ENCODE measurements at places on chromosomes 2 and 18. TPM values are rescaled to one million over a fixed set of nuclear protein-coding genes. Genes with fewer than 3 reads are reported as not detected.

Gene CHST9
- not detected for total RNA-seq

Gene TMEM214
- 91.1 TPM for total RNA-seq

Gene ANO7
- 1.8 TPM for total RNA-seq

Gene FLACC1
- total RNA-seq: 5.0 TPM

Gene SOWAHC
- total RNA-seq: 0.05 TPM

Gene TBR1
- total RNA-seq: not detected

Gene TTC27
- total RNA-seq: 25.8 TPM

Gene DQX1
- 0.57 TPM for total RNA-seq

GRCh38 chr2:118123561-118124232 is 35.4 kb downstream of the INSIG2 start:
- no peak for DNase-seq

DNA sequence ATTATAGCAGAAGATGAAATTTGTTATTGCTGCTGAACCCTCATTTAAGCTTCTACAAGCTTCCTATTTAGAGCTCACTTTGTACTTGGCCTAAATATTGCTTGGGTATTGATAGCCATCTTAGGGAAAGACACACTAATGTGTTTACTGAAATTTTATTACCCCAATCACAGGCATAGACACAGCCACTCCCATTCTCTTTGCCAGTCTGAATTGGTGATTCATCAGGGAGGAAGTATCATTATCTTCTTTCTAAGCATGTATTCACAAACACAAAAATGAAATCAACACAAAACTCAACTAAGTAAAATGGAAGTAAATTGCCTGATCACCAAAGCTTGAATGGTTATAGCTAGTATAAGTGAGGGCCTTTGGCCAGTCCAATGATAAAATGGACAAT is 666.3 kb downstream of the TSN start:
- DNase-seq: no peak

- DNase-seq: no peak
Observed at GRCh38 chr2:213147538-213147937, 3.9 kb downstream of the IKZF2 start.

- DNase-seq: no peak
Observed at GRCh38 chr2:101581675-101582299, 106.9 kb upstream of the RFX8 start.

DNA sequence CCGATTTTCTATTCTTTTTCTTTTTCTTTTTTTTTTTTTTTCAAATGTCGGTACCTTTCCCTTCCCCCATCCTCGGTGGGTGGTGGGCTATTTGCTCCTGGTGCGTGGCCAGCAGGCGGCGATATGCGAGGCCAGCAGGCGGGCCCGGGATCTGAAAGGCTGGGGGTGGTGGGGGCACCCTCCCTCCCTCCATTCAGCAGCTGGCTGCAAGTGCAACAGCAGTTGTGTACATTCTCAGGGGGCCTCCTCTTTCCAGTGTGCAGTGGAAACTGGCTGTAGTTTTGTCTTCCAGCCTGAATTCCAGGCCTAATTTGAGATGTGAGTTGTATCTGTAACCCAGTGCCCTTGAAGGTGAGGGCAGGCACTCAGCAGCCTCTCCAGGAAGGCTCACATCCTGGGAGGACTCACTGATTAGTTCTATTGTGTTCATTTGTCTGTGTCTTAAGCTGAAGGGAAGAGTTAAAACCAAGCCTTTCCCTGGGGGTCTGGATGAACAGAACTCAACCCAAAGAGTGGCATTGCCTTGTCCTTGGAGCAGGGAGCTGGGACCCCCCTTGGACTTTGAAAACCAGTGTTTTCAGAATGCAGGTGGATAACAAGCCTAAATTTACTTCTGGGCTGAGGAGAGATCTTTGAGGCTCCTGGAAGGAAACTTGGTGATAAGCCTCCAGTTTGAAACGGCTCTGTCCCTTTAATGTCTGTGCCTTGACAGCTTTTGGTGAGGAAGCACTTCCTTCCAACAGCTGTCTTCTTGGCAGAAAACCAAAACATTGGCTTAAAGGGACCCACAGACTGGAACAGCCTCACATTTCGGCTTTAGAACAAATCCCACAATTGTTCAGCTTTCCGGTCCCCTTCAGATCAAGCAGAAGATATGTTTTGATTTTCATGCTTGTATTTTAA is 3.3 kb downstream of the MYCN start:
- DNase-seq: no peak

DNA sequence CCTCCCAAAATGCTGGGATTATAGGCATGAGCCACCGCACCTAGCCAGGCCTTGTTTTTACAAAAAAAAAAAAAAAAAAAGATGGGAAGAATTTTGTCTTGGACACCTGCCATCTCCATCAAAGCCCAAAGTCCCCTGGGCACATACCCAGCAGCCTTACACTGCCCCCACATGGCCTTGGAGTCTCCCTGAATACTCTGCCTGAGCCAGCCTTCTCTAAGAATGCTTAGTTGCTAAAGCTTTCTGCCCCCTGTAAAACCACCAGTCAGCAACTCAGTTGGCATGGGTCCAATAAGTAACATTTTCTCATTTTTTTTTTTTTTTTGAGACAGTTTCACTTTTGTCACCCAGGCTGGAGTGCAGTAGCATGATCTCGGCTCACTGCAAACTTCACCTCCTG is 40.6 kb downstream of the SPC25 start:
- no peak for DNase-seq

DNA sequence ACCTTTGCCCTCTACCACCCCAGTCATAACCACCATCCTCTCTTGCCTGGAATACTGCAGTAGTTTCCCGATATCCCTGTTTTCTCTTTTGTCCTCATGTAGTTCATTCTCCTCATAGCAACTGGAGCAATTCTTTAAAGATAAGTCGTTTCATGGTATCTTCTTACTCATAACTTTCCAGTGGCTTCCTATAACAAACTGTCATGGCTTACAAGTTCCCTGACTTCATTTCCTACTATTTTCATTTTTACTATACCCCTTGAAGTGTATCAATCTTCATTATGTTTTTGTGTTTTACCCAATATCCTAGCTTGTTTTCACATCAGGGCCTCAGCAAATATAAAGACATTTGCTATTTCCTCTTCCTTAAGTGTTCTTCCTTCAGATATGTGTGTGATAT is 83.7 kb upstream of the PROKR1 start:
- no peak for DNase-seq

- DNase-seq: peak; percentile 90
Observed at GRCh38 chr2:25165992-25166875, 2.1 kb downstream of the POMC start.

DNA sequence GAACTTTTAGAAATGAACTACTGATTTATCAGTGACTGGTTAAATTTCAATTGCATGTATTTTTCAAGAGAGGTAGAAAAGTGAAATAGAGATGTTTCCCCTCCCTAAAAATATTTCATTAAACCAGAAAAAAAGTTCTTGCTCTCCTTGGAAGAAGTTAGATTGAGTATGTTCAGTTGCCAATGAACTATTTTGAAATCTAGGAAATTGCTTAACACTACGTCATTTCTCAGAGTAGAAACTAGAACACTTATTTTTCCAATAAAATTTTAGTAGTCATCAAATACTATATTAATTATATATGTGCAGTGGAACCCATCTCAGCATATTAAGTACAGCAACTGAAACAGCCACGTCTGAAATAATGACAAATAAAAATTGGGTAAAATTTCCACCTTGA is 51.8 kb upstream of the STAT1 start:
- no peak for DNase-seq

GRCh38 chr2:222410534-222410933 is 13.8 kb upstream of the SGPP2 start:
- no peak for DNase-seq

GRCh38 chr18:75376004-75376403 is 51.5 kb downstream of the SMIM21 start:
- no peak for DNase-seq

- no peak for DNase-seq
Observed at GRCh38 chr2:217740756-217741155, 262.0 kb downstream of the TNS1 start.

GRCh38 chr18:68414407-68414806 is 300.5 kb downstream of the TMX3 start:
- no peak for DNase-seq

GRCh38 chr2:10549195-10549594 is 101.1 kb upstream of the ODC1 start:
- no peak for DNase-seq

DNA sequence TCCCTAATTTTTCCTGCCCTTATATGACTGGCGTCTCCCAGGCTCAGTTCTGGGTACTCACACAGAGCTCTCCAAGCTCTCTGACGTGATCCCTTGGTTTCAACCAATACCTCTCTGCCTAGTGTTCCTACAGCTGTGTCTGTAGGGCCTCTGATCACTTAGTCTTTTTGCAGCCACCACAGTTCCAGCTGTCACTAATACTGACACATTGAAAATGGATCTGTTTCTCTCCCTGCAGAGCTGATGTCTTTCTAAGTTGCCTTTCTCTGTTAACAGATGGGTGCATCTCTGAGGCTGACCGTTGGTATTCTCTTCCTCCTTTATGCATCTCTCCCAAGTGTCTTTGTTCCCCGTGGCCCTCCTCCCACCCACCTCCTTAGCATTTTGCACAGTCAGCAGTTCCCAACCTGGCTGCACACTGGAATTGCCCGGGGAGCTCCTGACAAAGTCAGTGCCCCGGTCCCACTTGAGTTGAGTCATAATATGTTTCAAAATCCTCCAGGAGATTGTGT is 62.5 kb downstream of the CERS6 start:
- DNase-seq: no peak

DNA sequence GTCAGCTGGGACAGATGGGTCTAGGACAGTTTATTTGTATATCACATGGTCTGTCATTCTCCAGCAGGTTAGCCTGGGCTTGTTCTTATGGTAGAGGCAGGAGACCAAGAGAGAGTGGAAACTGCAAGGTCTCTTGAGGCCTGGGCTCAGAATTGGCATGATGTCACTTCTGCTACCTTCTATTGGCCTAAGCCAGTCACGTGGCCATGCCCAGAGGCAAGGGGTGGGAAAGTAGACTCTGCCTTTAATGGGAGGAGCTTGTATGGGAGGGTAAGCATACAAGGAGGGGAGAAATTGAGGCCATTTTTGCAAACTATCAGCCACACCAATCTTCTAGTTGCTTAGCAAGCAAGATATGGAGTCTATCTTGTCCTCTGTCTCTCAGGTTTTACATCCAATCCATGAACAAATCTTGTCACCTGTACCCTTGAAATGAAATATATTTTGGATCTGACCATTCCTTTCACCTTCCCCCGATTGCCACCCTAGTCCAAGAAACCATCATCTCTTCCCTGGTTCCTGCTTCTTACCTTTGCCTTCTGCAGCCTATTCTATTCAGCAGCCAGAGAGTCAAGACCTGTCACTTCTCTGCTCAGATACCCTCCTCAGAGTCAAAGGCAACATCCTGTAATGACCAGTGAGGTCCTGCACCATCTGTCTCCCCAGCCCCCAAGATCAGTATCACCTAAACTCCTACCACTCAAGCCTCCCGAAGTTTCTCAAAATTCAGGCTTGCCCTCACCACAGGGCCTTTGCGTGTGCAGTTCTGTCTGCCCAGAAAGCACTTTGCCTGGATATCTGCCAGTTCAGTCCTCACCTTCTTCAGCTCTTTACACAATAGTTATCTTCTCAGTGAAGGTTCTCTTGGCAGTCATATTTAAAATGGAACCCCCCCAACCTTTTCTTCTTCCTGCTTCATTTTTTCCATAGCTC is 240.0 kb downstream of the LOXHD1 start:
- DNase-seq: no peak

- DNase-seq: no peak
Observed at GRCh38 chr18:23170137-23170536, 34.9 kb downstream of the CABLES1 start.

GRCh38 chr2:15780912-15781574 is 159.3 kb upstream of the MYCN start:
- no peak for DNase-seq

DNA sequence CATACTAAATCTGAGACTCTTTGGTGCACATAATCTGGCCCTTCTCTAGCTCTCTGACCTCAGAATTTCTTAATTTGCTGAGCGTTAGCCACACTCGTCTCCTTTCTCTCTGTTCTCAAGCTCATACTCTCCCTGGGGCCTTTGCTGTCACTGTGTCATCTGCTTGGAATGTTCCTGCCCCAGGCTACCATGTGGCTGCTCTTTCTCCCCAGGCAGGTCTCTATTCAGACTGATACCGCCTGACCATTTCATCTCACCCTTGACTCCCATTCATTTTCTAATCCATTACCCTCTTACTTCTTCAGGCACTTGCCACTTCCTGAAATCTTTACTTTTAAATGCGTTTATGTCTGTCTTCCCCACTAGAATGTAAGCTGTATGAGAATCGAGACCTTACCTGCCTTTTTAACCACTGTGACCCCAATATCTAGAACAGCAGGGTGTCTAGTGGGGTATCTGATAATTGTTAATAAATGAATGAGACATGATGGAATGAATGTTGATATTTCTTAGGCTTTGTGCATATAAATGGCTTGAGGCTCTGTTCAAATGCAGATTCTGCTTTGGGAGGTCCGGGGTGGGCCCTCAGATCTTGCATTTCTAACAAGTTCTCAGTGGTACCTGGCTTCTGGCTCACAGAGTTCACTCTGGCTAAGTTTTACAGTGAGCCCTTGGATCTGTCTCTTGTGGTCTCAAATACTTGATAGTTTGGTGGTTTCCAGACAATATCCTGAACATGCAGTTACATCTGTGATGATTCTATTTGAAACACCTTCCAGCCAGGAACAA is 89.9 kb upstream of the EPC2 start:
- no peak for DNase-seq

DNA sequence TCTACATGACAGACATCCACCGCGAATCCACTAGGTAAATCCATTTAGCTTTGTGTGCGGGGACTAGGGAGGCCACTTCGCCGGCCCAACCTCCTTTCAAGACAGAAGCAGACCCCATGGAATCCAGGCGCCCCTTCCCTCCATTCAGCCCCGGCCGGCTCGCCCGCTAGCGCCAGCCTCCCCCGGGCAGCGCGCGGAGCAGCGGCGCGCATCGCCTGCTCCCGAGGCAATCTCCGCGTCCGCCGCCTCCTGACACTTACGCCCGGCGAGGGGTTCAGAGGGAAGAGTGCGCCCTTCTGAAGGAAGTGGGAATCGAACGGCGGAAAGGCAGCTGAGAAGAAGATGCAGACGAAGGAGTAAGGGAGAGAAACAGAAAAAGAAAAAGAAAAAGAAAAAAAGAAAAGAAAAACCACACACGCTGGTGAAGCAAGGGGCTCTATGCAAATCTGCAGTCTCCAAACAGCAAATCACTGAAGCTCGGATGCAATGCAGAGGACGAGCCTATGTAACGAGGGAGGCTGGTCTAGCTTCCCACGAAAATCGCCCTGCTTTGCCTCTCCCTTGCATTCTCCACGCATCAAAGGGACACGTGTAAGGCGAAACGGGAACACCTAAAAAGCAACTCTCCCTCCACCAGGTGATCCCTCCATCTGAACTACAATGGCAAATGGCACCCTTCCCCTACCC is 684.4 kb downstream of the NRXN1 start:
- DNase-seq: no peak

GRCh38 chr2:152038441-152038958 is 60.3 kb downstream of the CACNB4 start:
- no peak for DNase-seq

GRCh38 chr2:96262306-96262705 is 3.5 kb downstream of the TMEM127 start:
- DNase-seq: no peak

Data from B cell (primary cell).